ENCODE measurements at places on chromosomes 4 and X. TPM values are rescaled to one million over a fixed set of nuclear protein-coding genes. Genes with fewer than 3 reads are reported as not detected.

DNA sequence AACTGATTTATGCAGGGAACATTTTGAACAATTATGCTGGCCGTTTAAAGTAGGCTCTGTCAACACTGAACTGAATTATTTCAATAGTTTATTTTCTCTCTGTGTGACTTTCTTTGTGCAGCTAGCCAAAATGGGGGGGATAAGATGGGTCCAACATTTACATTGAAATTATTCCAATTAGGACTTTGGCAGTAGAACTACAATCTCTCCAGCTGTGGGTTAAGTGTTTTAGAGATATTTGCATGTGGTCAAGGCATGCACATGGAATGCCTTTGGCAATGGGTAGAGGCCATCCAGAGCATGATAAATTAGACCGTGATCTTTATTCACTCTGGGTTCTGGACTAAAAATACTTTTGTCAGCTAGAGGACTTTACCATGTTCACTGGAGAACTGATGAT, 107.9 kb upstream of the ELOVL6 start:
- DNase-seq = no peak

GRCh38 chrX:38426785-38427184, 74.4 kb downstream of the OTC start:
- DNase-seq = no peak

DNA sequence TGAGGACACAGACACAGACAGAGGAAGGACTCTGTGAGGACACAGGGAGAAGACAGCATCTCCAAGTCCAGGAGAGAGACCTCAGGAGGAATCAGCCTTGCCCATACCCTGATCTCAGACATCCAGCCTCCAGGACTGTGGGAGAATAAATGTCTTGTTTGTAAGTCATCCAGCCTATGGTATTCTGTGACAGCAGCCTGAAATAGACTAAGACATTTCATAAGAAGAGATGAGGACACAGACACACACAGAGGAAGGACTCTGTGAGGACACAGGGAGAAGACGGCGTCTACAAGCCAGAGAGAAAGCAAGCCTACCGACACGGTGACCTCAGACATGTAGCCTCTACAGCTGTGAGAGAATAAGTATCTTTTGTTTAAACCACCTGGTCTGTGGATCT, 112.1 kb downstream of the DHRSX start:
- DNase-seq = no peak

MAOB gene
- not detected for total RNA-seq

SOWAHB gene
- not detected for total RNA-seq

AIFM1 gene
- total RNA-seq = 6.1 TPM

ALAS2 gene
- total RNA-seq = not detected

ZFX gene
- total RNA-seq = 44.2 TPM
